Astrocyte (in vitro differentiated cells and primary cell): ENCODE measurements at places on chromosomes 16 and 17. TPM values are rescaled to one million over a fixed set of nuclear protein-coding genes. Genes with fewer than 3 reads are reported as not detected.

- no peak for DNase-seq
Observed at GRCh38 chr16:19474617-19475016, 47.3 kb downstream of the GDE1 start.

DNA sequence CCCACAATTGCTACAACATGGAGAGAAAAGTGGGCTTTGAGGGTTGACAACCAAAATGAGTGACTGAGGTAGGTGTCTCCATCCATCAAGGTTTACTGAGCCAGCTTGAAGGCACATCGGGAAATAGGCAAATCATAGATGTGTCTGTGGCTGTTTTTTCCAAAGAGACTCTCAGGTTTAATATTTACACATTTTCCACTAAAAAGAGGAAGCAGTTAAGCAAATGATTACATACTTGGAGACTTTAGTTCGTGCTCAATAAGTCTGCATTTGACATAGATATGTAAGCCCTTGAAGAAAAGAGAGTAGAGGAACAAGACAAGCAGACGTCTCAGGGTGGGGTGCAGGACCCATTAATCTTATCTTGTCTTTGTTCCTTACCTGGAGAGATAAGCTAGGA, 148.9 kb upstream of the COX10 start:
- no peak for DNase-seq

GRCh38 chr17:66605541-66605940, 229.4 kb upstream of the CACNG5 start:
- DNase-seq: no peak

- no peak for DNase-seq
Observed at GRCh38 chr17:82507631-82508175, 11.8 kb upstream of the FOXK2 start.

DNA sequence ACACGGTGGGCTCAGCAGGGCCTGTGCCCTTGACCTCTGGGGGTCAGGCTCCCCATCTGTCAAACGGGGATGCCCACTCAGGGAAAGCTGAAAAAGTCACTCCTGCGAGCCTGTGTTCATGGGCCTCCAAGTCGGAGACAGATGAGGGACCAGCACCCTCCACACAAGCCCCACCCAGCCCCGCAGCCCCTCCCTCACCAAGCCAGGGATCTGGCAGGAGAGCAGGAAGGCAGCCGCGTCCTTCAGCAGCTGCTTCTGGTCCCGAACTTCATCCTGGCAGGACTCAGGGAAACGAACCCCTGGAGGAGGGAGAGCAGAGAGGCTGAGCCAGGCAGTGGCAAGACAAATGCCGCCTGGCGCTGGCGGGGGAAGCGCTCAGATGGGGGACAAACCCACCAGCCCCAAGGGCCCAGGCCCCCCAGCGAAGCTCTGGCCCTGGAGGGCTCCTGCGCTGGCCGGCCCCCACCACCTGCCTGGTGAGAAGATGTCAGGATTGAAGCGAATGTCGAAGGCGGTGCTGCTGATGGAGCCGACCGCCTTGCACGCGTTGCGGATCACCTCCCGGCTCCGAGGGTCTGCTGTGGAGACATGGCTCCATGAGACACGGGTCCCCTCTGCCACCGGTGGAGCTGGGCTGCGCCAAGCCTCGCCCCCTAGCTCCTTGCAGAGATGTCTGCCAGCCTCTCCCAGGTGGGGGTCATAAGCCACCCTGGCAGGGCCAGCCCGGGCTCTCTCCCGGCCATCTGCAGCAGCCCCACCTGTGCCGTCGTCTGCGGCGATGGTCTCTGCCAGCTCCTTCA, 15.4 kb downstream of the CLUH start:
- DNase-seq: no peak

GRCh38 chr17:44820631-44821212, 9.4 kb downstream of the GJC1 start:
- peak; percentile 94 for DNase-seq

TNP2 gene
- not detected in 2 replicates for total RNA-seq

DNA sequence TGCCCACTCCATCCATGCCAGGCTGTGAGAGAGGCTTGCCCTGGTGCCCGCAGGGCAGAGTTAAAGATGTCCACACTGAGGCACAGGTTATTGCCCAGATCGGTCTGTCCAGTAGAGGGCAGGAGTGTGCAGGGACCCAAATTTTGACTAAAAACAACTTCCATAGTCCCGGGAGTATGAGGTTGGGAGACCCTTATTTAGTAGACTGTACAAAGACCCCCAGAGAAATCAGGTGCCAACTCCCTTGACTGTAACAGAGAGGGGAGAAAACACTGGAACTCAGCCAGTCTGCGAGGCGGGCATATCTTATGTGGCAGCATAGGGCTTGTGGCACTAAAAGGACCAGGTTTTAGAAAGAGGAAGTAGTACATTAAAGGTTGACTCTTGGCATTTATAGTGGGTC, 43.4 kb downstream of the HNF1B start:
- no peak for DNase-seq

GRCh38 chr16:51418258-51418657, 267.2 kb upstream of the SALL1 start:
- no peak for DNase-seq

DNA sequence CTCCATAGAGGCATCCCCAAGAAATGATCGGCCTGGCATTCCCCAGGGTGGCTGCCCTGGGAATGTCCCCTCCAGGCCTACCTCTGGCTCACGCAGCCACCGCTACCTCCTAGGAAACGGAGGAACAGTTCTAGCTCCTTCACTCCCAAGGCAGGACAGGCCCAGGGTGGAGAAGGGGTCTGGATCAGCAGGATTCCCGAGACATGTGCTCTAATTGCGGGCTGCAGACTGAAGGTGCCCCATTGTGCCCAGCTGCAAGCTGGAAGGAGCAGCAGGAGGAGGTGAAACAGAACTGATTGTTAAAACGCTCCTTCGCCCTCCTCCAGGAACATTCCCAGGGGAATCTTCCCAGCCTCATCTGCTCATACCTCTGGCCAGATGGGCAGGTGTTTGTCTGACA, 40.8 kb downstream of the SCNN1G start:
- DNase-seq: no peak

LUC7L3 gene
- 85.1 and 93.0 TPM in 2 replicates for total RNA-seq

DNA sequence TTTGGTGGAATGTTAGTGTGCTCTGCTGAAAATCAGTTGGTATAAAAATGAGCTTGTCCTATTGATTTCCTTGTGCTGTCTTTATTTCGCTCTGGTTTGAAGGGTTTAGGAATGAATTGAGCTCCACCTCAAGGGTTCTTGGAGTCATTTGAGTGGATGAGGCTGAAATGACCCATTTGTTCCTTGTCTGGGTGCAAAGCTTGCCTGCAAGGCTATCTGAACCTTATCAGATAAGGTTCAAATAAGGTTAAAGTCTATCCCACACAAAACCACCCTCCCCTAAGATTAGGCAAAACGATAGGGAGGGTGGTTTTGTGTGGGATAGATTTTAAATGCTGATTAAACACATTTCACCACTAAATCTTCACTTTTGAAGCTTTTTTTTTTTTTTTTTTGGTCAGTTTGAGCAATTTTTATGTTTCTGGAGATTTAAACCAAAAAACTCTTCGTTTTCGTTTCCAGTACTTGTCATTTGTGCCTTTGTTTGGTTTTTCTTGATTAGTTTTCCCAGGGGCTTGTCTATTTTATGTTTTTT, 62.7 kb downstream of the ARHGAP44 start:
- DNase-seq: no peak

- no peak for DNase-seq
Observed at GRCh38 chr16:57532266-57532625, 4.1 kb downstream of the CCDC102A start.
